ENCODE measurements at places on chromosomes 7 and 10.

DNA sequence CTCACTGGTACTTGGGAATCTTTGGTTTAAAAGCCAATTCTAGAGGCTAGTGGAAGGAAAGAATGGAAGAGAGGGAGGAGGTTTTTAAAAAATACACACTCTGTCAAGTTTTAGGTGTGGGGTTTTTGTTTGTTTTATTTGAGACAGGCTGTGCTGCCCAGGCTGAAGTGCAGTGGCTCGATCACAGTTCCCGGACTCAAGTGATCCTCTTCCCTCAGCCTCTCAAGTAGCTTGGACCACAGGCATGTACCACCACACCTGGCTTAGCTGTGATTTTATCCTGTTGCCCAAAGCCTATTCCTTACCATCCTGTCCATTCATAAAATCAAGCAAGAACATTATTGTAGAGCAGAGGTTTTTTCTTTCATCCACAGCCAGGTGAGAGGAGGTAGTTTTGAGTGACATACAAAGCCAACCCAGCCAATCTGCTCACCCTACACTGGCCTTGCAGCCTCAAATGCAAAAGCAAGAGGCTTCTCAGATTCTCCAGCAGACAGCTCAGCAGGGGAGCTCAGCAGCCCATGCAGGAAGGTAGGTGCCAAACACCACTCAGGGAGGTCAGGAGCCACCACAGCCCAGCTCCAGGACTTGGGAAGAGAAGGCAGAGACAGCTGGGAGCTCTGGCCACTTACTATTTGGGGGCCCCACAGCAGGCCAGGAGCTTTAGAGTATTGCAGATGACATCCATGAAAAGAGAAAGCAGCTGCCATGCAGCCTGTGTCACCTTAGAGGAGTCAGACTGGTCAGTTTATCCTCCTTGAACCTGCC is 65.8 kb downstream of the TMEM209 start:
- no peak for DNase-seq

- DNase-seq, result no peak
These were observed 47.4 kb upstream of the SEPHS1 start for GRCh38 chr10:13395540-13395939.

GRCh38 chr7:157464111-157464970 is 127.5 kb downstream of the DNAJB6 start:
- DNase-seq, result no peak

DNA sequence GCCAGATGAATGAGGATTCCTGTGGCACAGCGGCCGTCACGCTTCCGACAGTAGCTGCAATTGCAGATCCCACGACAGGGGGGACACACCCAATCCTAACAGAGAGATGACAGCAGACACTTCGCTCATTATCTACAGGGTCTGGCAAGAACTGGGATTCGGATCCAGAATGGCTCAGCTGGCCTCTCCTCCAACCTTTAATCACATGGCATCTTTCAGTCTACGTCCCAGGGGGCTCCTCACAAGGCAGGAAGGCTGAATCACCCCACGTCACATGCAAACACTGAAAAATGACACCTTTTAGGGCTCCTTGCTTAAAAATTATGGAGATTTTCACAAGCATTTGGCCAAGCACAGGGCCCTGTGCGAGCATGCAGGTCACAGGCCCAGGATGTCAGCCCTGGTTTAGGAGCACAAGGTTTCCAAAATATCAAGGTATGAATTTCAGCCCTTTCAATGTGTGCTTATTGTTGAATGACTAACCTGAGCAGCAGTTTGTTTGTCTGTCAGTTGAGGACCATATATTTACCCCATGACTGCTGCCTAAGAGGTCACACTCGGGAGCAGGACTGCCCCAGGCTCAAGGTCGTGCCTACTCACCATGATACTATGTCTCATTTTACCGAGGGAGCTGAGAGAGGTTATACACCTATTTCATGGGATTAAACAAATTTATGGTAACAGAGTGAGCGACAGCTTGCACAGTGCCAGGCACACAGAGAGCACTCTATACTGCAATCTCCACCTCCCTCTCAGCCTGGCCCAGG is 42.5 kb downstream of the CDCA7L start:
- DNase-seq, result no peak

- DNase-seq, result no peak
These were observed 91.1 kb upstream of the ADAM12 start for GRCh38 chr10:126479280-126479895.

DNA sequence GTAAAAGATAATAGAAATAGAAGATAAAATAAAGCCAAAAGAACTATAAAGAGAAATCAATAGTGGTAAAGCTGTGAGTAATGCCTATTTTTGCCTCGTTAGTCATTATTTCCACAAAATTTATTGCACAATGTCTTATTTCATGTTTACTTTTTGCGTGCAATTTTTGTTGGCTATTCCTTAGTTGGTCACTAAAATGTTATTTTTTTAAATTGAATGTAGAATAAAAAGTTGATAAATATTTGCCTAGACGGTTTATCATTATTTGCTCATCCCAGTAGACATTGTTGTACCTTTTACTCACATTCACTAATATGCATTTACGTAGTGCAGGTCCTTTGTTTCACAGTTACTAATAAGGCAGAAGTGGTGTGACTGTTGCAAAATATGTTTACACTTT is 227.8 kb upstream of the BMPER start:
- peak; percentile 47 for DNase-seq

DNA sequence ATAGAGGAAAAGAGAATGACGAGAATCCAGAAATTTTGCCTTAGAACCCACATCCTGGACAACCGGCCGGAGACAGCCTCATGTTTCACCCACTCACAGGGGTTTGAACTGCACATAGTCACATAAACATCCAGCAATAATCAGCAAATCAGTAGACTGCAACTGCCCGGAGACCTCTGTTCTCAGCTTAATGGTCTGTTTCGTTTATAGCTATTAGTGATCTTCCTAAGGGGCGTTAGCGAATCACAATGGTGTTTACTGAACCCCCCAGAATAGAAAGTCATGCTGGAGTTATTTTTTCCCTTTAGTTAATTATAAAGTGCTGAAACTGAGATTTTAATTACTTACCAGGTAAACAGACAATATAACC is 98.4 kb downstream of the SFMBT2 start:
- DNase-seq, result no peak

GRCh38 chr10:35606430-35606829 is 1.3 kb downstream of the GJD4 start:
- no peak for DNase-seq

GRCh38 chr10:17647326-17647725 is 3.4 kb downstream of the STAM start:
- no peak for DNase-seq

DNA sequence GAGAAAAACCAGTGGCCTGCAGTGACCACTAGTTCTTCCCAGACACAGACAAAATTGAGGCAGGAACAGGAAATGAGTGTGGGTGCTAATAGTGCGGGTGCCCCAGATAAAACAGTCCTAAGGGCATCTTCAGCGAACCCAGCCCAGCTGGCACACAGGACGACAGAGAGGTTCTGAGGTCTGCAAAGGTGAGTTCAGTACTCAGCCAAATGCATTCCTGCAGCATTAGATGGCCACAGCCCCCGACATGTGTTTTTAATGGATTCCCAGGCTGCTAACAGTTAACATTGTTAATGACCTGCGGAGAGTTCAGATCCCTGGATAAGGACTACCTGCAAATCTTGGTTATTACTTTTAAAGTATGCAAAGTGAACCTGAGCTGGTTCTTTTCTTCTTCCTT is 196.0 kb downstream of the HIBADH start:
- DNase-seq, result no peak
